Esophagus squamous epithelium (tissue), 5 donors: ENCODE measurements at places on chromosomes 6 and 20.

GRCh38 chr20:54165803-54166202 lies 8.0 kb downstream of the CYP24A1 start:
- DNase-seq: no peak

- DNase-seq: no peak
Observed at GRCh38 chr6:93749930-93750329, 330.6 kb upstream of the EPHA7 start.

DNA sequence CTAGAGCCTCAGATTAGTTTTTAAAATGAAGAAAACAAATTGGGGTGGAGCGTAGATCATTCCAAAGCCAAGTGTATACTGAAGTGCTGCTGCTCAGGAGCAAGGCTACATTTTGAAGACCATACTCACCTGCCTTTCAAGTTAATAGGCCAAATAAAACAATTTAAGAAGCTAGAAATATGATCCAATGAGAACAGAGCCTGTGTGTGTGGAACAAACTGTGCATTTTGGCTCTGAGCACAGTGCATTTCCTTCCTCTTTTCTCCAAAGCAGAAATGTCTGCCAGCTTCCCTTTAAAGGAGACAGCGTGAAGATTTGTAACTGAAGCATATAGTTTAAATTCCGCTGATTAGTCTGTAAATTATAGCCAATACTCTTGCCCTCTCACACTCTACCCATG lies 3.2 kb upstream of the IFNGR1 start:
- DNase-seq: no peak

GRCh38 chr20:51354191-51354768 lies 188.2 kb downstream of the NFATC2 start:
- DNase-seq: no peak

DNA sequence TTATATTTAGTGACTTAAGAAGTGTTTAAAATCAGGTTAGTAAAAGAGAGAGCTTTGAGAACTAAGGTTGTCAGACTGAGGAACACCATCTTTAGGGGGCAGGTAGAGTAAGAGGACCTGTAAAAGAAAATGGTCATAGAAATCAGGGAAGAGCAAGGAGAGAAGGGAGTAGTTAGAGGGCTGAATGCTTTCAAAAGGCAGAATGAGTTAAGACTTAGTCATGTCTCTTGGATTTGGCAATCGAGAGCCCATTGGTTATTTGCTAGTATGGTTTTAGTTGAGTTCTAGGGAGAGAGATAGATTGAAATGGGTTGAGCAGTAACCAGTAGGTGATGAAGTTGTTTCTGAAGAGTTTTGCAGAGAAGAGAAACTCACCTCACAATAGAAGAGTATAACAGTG lies 51.1 kb downstream of the RALGAPB start:
- no peak for DNase-seq

GRCh38 chr6:157615420-157615769 lies 207.7 kb upstream of the SNX9 start:
- DNase-seq: no peak
